ENCODE measurements at places on chromosomes 6 and 20.

DNA sequence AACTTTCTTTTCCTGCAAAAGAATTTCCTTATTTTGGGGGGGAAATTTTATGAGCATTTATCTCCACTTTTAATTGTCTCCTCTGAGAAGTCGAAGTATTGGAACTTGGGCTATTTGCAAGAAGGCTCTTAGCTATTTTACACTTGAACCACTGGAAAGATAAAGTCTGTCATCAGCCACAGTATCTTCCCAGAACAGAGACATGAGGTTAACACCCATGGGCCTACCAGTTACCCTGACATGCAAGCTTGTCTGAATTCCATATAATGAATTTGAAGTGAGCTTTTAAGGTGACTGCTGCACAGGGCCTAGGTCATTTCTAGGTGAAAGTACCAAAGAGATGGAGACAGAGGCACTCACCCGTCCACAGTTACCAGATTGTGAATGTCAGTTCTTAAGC lies 193.1 kb downstream of the SIM1 start:
- no peak for DNase-seq

GRCh38 chr20:21513181-21513663 lies 642 bp downstream of the NKX2-2 start:
- DNase-seq = no peak

- DNase-seq = no peak
Observed at GRCh38 chr6:136873748-136874147, 48.4 kb upstream of the SLC35D3 start.

DNA sequence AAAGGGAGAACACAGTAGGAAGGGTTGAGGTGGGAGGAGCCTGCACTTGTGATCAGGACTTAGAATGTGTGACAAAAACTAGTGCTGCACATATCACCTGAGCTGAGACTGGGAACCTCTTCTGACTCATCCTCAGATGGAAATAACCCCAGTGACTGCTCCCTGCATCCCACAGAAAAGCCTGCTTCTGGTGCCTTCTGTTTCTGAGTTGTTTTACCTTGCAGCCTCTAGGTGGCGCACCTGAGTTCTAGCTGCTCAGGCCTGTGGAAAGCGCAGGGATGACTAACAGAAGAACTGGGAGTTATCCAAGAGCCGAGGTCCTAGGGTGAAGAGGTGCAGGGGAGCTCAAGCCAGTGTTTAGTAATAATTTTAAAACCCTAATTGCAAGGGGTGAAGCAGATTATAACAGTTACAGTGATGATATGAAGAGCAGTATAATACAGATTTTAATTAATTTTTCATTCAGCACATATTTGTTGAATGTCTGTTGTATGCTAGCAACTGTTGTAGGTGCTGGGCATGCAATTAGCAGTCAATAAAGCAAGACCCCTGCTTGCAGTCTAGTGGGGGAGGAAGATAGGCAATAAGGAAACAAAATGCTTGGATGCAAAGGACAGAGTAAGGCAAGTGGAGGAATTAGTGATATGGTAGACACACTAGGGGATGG lies 302.5 kb downstream of the DHX35 start:
- DNase-seq = no peak

- DNase-seq = no peak
Observed at GRCh38 chr20:21022925-21023324, 83.2 kb downstream of the LINC00237 start.

- DNase-seq = no peak
Observed at GRCh38 chr6:136618086-136618485, 67.9 kb upstream of the MAP7 start.

DNA sequence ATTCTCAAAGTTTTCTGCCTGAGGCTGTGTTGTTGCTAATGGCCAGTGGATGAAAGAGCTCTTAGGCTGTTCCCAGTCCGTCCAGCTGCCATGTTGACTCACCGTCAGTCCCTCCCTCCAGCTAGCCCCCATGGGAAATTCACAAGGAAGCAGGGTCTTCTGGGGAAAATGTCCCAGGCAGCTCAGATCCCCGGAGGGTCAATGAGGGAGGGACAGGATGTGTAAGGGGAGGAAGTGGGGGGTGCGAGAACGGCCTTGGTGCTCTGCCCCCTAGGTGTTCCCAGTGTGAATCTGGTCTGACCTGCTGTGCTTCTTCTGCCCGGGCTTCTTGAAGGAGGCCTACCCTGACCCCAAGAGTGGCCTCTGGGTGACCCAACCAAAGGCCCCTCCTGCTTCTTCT lies 65.9 kb downstream of the CEBPB start:
- no peak for DNase-seq

DNA sequence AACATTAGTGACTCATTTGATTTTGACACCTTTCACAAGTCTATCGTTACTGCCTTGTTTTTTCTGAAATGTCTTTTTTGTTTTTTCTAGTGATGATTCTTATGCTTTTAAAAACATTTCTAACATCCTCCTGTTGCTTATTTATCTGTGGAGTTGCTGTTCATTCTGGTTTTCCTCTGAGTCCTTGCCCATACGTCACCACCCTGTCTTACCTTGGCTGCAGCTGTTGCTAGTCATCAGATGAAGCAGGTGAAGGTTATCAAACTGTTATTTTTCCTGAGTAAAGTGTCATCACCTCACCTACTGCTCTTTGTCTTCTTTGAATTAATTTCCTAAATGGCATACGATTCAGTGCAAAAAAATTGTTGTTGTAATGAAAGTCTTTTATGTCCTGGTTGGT lies 376.6 kb downstream of the GRIK2 start:
- no peak for DNase-seq

DNA sequence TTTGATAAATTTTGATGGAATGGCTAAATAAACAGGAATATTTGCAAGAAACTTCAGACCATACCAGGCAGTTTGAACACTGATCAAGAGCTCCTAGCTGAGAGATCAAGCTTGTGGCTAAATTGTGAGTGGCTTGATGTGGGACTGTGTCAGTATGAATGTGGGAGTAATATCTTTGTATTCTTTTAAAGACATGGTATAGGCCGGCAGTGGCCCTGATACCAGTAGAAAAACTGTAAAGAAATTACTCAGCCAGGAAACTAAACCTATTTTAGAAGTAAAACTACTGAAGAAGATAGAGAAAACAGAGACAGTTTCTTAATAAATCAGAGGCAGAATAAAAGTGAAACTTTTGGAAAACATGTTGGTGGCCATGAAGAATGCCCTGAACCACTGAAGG lies 608.4 kb upstream of the SYNCRIP start:
- no peak for DNase-seq

GRCh38 chr20:36720510-36720909 lies 25.4 kb downstream of the NDRG3 start:
- DNase-seq = no peak

DNA sequence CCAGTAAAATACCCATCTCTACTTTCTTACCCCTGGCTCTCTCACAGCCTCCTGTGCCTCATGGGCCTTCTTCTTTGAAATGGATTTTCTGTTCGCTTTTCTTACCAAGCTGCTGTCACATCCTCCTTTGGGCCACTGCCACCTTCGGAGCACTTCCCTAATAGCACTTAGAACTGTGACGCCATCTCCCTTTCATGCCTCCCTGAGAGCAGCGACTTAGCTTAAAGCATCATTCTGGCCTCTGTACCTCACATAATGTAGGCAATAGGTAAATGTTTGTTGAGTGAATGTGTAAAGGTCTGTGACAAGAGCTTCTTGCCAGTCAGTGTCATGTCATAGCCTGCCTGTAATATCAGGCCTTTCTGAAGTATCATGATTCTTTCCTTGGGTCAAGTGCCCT lies 78.8 kb downstream of the ADGRG6 start:
- no peak for DNase-seq

- DNase-seq = no peak
Observed at GRCh38 chr20:55103188-55103587, 627.8 kb downstream of the DOK5 start.

DNA sequence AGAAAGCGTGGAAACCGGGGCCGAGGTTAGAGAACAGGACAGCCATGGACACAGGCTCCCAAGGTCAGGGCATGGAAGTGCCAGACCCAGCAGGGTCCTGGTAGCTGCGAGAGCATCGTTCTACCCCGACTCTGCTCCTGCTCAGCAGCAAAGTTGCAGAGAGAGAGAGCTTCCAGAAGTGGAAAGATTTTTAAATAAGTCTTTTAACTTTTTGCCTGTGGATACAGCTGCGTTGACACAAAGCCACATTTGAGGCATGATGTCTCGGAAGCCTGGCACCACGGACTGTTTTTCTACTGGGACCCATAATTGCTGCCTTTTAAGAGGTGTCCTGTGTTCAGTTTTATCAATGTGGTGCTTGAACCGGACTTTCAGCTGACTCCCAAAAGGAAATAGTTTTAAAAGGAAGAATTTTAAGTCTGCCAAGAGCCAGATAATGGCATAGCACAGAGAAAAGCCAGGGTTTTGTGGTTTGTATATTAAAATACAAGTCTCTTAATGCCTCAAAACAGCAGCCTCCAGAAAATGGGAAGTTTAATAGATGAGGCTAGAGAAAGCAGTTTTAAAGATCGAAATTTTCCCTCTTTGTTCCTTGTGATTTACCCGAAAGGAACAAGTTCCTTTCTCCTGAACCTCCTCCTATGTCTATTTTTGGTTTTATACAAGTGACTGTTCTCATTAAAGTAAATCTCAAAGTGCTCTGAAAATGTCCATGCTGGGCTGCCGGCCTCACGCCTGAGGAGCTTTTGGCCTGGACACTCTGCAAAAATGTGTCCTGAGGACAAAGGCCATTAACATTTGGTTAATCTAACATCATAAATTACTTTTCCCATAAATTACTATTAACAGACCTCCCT lies 91.5 kb downstream of the RIN2 start:
- no peak for DNase-seq

GRCh38 chr6:93344333-93344835 lies 75.0 kb downstream of the EPHA7 start:
- no peak for DNase-seq

DNA sequence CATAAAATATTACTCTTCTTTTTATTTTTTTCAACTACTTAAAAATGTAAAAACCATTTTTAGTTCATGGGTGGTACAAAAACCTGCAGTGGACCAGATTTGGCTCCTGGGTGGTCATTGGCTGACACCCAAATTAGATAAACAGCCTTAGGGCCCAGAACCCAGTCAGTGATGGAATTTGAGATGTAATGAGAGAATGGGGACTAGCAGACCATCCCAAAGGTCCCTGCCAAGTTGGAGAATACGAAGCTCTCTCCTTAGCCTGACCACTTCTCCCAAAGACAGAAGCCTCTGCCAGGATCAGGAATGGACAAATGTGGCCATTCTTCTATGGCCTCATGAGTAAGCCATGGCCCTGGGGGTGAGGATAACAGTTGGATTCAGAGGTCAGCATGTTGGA lies 194.7 kb downstream of the NFATC2 start:
- DNase-seq = no peak

DNA sequence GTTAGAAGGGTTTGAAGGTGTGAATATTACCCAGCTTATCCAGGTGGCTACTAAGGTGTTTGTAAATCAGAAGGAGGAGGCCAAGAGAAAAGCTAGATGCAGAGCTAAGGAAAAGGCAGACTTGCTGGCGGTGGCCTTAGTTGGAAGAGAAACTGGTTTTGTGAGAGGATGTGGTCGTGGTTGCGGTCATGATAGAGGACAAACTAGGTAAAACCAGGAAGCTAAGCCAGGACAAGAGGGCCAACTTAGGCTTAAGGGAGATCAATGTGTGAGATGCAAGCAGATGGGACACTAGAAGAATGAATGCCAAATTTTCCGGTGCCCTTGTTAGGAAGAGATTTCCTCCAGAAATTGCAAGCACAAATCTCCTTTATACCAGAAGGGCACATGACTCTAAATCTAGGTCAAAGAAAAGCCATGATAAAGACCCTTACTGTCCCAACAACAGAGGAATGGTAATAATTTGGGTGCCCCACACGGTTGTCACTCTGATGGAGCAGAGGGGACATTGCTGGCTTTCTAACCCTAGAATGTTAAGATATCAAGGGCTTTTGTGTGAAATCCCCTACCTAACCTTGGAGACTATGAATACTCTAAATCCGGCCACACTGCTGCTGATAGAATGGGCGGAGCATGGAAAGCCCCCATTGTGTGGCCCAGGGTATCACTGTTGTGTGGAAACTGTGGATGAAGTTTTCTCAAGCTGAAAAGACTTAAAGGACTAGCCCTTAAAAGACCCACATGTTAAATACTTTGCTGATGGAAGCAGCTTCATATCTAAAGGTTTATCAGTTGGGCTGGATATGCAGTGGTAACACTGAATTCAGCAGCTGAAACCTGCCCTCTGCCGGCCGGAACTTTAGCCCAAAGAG lies 7.8 kb downstream of the IL22RA2 start:
- DNase-seq = peak; percentile 66

GRCh38 chr6:151008425-151008824 lies 142.9 kb downstream of the MTHFD1L start:
- DNase-seq = no peak

- no peak for DNase-seq
Observed at GRCh38 chr6:111015389-111016124, 33.7 kb downstream of the RPF2 start.

DNA sequence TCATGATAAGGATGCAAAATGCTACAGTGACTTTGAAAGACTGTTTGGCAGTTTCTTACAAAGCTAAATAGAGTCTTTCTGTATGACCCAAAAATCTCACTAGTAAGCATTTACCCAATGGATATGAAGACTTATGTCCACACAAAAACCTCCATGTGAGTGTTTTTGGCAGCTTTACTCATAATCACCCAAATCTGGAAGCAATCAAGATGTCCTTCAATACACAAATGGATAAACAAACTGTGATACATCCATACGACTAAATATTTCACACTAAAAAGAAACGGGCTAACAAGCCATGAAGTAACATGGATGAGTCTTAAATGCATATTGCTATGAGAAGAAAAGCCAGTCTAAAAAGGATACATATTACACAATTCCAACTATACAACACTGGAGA lies 117.2 kb downstream of the PDE10A start:
- no peak for DNase-seq

- DNase-seq = no peak
Observed at GRCh38 chr6:6811128-6812009, 222.8 kb downstream of the LY86 start.

DNA sequence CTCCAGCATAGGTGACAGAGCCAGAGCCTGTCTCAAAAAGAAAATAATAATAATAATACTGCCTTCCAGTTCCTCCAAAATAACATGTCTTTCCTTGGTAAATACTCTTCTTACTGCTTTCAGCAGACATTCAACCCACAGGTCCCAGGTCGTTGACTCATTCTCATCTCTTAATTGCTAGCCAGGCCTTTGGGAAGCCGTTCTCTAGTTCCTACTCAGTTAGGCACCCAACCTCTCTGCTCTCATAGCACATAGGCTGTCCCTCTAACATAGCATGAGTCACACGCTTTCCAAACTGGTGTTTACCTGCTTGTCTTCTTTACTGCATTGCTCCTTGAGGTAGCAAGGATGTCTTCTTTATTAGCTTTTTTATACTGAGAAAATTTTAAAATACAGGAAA lies 98.8 kb downstream of the LAMA2 start:
- DNase-seq = no peak

All from GM06990 (cell line).